ENCODE measurements at places on chromosomes 5 and 9. TPM values are rescaled to one million over a fixed set of nuclear protein-coding genes. Genes with fewer than 3 reads are reported as not detected.

The TMC1 gene
- total RNA-seq: 0.93 TPM

The MED22 gene
- 14.8 TPM for total RNA-seq

The THBS4 gene
- 1.3 TPM for total RNA-seq

The PPIC gene
- total RNA-seq: 59.2 TPM

The SLC36A3 gene
- not detected for total RNA-seq

The PDZD2 gene
- 0.19 TPM for total RNA-seq

The NRG2 gene
- 2.8 TPM for total RNA-seq

The SEMA5A gene
- total RNA-seq: 47.5 TPM

The BHMT2 gene
- 4.1 TPM for total RNA-seq

The FOXD4 gene
- total RNA-seq: 0.06 TPM
